ENCODE measurements at places on chromosomes 5 and 9.

DNA sequence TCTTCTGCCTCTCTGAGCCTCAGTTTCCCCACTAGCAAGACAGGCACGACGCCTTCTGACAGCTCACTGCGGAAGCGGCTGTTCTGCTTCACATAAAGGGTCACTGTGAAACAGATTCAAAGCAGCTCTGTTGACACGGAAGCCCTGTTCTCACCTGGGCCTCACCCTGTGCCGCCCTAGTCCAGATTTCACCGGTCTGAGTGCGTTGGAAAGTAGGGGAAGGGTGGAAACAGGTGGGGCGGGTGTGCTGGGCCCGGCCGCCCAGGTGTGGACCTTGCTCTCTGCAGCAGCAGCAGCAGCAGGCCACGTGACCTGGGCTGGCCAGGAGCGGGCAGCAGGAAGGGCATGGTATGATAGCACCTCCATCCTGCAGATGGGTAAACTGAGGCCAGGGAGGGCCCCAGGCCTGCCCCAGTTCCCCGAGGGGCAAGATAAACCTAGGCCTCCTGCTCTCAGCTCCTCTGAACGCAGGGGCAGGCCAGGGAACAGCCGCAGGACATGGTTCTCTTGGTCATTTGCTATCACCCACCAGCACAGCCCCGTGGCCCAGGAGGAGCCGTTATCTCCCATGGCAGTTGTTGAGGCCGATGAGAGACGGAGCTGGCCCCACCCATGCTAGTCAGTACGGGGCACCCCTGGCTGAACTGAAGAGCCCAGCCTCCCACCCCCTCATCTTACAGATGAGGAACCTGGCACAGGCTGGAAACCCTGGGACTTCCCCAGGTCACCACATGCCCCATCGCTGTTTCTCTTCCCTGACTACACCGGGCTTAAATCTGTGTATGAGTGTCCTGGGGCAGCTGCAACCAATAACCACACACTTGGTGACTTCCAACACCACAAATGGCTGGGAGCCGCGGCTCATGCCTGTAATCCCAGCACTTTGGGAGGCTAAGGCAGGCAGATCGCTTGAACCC lies 12.1 kb downstream of the PTGES2 start:
- DNase-seq: no peak

- DNase-seq: no peak
These were observed 57.9 kb downstream of the TGFBR1 start for GRCh38 chr9:99162759-99163364.

- no peak for DNase-seq
These were observed 16.1 kb downstream of the GSN start for GRCh38 chr9:121283856-121284732.

DNA sequence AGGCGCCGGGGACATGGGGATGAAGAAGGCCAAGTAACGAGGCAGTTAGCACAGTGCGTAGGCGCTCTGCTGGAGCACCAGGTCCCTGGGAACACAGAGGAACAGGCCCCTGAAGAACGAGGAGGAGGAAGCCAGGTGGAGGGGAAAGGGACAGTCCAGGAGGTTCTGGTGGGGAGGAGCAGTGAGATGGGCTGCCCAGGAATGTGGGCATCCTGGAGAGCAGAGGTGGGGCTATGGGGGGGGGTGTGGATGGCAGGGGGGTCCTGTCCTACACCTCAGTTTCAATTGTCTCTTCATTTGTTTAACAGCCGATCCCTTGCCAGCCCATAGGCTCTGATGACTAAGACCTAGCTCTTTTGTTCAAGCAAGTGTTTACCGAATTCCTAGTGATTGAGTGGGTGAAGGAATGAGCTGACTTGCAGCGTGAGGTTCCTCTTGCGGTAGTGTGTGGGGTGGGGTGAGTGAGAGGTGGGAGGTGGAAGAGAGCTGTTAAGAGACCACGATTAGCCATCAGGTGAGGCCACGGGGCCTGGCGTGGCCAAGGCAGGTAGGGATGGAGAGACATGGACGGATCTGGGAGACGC lies 8.4 kb upstream of the PHYHD1 start:
- DNase-seq: no peak

DNA sequence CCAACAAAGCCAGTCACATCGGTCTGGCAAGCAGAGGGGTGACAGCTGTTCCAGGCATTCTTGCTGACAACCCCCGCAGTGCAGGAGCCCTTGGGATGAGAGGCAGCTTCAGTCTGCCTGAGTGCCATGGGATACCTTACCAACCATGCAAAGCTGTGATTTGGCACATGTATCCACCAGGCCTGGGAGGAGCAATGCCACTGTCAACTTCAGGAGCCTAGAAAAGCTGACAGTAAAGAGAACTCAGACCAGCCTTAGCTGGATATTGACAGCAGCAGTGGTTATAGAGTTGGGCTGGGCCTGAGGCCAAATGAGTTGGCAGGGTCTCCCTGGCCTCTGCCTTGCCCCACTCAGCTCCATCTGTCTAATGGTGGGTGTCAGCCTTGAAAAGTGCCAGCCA lies 10.1 kb upstream of the PLPPR1 start:
- no peak for DNase-seq

DNA sequence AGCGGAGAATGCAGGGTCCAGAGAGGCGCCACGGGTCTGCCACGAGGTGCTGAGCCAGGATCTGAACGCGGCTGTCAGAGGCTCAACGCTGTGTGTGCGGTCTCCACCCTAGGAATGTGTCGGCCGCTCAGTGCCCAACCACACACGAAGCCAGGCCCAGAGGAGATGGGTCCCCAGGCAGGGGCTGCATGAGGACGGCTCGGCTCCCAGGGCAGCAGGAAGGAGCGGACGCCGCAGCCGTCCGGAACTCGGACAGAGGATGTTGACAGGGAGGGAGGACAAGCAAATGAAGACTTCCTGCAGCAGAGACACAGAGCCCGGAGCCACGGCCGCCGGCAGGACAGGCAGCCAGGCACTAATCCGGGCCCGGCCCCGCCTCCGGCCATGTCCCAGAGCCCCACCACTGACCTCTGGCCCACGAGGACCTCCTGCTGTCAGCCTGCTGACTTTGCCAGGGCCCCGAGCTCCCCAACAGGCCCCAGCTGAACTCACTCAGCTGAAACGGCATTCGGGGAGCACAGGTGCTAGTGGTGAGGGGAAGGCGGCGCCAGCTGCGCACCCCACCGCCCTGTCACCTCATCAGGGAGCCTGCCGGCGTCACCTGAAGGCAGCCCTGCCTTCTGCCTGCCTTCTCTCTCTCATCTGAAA lies 12.7 kb downstream of the VAV2 start:
- DNase-seq: no peak

- DNase-seq: no peak
These were observed 62.5 kb upstream of the ALDH1B1 start for GRCh38 chr9:38329968-38330367.

DNA sequence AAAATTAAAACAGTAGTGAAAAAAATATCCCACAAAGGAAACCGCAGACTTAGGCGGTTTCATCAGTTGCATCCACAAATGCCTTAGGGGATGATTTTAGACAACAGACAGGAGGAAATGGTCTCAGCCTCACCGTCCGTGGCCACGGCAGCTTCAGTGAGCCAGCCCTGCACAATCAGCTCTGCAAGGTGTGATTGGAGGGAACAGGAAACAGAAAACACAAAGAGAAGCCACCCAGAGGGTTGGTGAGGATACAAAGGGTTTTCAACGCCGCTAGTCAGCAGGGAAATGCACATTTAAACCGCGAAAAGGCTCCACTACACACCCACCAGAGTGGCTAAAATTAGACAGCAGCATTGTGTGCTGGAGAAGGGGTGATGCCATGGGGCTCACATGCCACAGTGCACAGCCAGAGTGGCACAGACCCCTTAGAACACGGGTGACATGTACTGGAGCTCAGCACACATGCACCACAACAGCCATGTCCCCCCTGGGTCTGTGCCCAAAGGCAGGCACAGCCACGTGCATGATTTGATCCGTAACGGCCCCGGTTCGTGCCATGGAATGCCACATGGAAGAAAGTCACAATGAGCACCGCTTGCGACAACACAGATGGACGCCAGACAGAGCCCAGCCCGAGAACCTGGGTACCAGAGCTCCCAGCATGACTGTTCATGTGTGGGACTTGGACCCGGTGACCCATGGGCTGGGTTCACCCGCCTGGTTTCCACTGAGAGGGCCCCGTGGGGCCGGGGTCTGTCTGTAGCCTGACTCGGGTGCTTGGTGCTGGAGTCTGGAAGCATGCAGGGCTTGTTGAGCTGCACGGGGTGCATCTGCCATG lies 18.3 kb upstream of the TERT start:
- no peak for DNase-seq

DNA sequence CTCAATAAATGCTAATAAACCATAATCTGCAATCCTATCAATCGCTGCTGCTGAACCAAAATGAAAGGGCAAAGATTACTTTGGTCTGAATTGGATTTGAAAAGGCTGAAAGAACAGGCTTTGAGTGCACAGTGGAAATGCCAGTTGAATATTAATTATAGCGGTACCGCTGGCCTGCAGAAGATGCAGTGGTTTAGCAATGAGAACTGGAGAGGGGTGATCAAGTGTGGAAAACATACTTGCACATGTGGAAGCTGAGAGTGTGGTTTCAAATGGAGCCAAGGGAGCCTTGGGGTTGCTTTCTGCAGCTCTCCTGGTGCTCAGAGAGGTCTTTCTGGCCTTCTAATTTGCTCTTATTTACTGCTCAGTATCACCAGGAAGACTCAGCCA lies 133.9 kb downstream of the PTTG1 start:
- no peak for DNase-seq

DNA sequence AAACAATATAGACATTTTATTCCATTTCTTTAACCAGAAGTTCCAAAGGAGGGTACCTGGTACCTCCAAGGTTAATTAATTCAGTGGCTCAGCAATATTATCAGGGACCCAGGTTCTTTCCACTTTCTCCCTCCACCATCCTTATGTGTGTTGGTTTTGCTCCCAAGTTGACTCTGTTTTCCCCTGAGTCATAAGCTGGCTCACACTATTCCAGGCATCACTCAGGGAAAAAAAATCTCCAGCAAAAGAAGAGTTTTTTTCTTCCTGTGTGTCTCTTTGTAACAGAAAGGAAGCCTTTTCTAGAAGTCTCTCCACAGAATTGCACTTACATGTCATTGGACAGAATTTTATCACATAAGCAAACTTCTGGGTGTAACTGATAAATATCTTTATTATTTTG lies 31.2 kb upstream of the GALNT10 start:
- no peak for DNase-seq

GRCh38 chr5:34035756-34036155 lies 7.3 kb downstream of the C1QTNF3 start:
- no peak for DNase-seq

DNA sequence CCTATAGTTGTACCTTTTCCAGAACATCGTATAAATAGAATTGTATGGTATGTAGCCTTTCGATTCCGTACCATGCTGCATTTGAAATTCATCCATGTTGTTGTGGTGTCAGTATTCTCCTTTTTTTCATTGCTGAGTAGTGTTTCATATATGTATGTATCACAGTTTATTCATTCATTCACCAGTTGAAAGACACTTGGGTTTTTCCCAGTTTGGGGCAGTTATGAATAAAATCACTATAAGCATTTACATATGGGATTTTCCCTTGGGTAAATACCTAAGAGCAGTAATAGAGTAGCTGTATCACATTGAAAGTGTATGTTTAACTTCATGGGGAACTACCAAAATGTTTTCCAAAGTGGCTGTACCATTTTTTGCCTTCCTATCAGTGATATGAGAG lies 16.1 kb upstream of the FKTN start:
- DNase-seq: no peak

DNA sequence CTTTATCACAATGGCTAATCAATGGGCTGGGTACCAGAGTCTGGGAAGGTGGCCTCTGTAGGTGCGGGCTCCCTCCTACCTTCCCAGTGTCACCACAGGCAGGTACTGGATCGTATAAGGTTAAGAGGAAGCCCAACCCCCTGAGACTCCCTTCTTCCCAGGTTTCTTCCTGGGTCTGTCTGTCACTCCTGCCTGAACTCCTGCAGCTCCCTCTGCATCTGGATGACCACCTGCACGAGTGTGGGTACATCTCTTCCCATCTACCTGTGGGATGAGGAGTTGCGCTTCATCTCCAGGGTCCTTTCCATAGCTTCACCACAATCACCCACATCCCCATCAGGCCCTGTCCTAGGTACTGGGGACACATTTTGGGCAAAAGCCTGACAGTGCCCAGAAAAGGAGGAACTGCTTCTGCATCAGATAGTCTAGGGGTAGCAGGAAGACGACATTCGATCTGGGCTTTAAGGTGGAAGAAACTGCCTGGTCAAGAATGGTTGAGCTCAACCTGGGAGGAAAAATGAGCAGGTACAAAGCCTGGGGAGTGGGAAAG lies 112.2 kb upstream of the ALDH1B1 start:
- DNase-seq: no peak

- DNase-seq: no peak
These were observed 165.1 kb downstream of the PAPPA start for GRCh38 chr9:116318468-116319374.

DNA sequence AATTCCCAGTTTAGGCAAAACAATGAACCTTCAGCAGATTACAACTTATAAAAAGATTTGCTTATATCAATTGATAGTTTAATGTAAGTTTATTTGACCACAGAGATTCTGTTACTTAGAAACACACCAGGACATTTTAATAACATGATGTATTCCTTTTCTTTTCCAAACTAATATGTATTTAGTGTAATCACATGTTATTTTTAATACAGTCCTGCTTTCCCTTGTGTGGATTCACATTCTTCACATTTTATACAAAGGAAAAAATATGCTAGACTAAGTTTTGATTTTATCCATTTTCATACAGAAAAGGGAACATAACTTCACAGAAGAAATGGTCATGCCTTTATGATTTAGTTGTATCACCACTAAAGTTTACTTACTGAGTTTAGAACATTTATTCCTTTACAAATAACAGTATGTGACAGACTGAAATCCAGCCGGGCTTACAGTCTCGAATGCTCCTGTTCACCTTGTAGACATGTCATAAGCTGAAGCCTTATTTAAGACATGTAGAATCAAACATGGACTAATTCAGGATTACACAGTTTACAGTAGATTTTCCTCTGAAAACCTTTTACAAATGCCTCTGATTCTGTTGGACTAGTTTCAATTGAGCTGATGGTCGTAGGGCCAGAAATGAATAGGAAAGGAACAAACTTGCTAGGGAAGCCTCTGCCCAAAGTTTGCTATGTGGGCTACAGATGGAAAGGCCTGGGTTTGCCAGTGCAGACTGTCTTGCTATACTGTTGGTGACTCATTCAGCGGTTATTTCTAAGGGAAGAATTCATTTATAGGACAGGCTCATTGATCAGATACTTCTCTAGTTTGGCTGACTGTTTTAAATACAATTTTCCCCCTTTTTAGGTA lies 6.6 kb upstream of the ASPN start:
- DNase-seq: no peak

GRCh38 chr5:171952021-171952420 lies 54.4 kb downstream of the FBXW11 start:
- DNase-seq: no peak

GRCh38 chr5:159467666-159468065 lies 137.4 kb upstream of the IL12B start:
- DNase-seq: no peak
